ENCODE measurements at places on chromosomes 2 and 18. TPM values are rescaled to one million over a fixed set of nuclear protein-coding genes. Genes with fewer than 3 reads are reported as not detected.
A peak's percentile ranks its signal among the peaks of the same experiment; 100 is the strongest.

SCYGR4 gene
- total RNA-seq: not detected

- no peaks in the 10 kb centered on the region for H3K36me3 ChIP-seq
- no peak overlapping the region for H3K4me3 ChIP-seq
- no peaks in the 10 kb centered on the region for H3K27me3 ChIP-seq
- peaks cover 4% of the 10 kb centered on the region for H3K4me1 ChIP-seq
- no peak overlapping the region for H3K27ac ChIP-seq
Observed at GRCh38 chr2:120868366-120868765, 132.7 kb downstream of the GLI2 start.

- H3K27me3 ChIP-seq: no peaks in the 10 kb centered on the region
- no peaks in the 10 kb centered on the region for H3K36me3 ChIP-seq
- no peak overlapping the region for H3K27ac ChIP-seq
- no peak overlapping the region for H3K4me3 ChIP-seq
- no peak for DNase-seq
Observed at GRCh38 chr2:198657512-198658121, 800.1 kb downstream of the SATB2 start.

DNA sequence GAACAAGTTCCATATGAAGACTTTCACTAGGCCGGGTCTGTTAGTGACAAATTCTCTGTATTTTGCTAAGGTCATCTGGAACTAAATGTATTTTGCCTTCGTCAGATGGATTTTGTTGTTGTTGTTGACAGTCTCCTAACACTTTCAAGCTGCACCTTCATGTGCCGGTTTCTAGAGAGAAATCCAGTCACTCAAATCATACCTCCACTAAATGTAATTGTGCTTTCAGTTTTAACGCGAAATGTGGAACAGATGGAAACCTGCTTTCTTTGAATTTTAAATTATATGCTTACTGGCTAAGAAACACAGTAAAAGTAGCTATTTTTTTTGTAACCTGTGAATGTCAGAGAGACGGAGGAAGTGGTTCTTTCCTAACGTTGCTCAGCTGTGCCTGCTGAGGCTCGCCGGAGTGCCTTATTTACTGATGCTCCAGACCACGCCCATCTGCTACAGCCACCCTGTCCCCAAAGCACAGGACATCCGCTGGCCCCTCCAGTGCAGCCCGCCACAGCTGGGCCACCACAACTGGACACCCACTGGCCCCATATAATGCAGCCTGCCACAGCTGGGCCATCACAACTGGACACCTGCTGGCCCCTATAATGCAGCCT is 134.7 kb downstream of the PXDN start:
- H3K4me3 ChIP-seq: no peak overlapping the region
- DNase-seq: no peak
- H3K27ac ChIP-seq: no peak overlapping the region
- no peaks in the 10 kb centered on the region for H3K27me3 ChIP-seq
- peaks cover 9% of the 10 kb centered on the region for H3K4me1 ChIP-seq
- no peaks in the 10 kb centered on the region for H3K36me3 ChIP-seq

DNA sequence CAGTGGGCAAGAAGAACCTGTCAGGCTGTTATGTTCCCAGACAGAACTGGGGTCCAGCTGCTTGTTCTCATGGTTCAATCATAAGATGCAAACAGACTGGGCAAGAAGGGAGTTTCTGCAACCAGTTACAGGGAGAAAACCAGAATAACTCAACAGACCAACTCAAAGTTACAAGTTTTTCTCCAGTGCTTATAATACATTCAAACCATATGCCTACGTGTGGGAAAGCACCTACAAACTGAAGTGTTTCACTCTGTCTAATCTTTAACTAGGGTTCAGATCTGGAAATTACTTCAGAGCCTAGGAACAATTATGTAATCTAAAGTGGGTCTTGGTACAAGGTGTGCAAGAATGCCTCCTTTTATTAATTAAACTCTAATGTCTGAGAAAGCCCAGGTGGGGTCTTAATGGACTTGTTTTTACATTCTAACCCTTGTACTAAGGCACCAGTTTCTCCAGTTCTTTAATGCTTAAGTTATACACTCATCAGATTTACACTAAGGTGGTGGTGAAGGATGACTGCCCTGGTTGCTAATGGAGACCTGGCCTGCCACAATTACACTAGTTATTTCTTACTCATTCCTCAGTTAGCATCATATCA is 951.9 kb downstream of the TSN start:
- H3K27ac ChIP-seq: no peak overlapping the region
- H3K4me3 ChIP-seq: no peak overlapping the region
- H3K4me1 ChIP-seq: no peaks in the 10 kb centered on the region

DNA sequence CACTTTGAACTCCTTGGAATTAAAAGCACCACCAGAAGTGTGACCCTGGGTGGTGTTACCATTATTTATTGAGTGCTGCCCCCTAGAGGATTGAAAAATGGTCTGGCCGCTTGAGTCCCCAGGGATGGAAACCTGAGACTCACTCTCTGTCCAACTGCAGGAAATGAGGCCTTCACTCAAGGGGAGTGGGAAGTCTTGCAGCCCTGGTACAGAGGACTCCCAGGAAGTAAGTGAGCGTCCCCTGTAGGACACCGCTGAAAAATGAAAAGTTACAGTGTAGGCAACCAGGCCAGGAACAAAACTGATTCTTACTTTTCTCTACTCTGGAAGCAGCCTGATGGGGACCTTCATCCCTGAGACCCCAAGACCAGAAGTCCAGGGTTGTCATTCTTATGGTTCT is 2.2 kb upstream of the NRP2 start:
- H3K27me3 ChIP-seq: no peaks in the 10 kb centered on the region
- H3K4me1 ChIP-seq: peaks cover 28% of the 10 kb centered on the region
- H3K4me3 ChIP-seq: no peak overlapping the region
- H3K36me3 ChIP-seq: no peaks in the 10 kb centered on the region
- DNase-seq: peak; percentile 50
